ENCODE measurements at places on chromosomes 11 and 22.
A peak's percentile ranks its signal among the peaks of the same experiment; 100 is the strongest.

- DNase-seq: no peak
Measured at GRCh38 chr11:3022300-3022967, 30.3 kb upstream of the NAP1L4 start.

DNA sequence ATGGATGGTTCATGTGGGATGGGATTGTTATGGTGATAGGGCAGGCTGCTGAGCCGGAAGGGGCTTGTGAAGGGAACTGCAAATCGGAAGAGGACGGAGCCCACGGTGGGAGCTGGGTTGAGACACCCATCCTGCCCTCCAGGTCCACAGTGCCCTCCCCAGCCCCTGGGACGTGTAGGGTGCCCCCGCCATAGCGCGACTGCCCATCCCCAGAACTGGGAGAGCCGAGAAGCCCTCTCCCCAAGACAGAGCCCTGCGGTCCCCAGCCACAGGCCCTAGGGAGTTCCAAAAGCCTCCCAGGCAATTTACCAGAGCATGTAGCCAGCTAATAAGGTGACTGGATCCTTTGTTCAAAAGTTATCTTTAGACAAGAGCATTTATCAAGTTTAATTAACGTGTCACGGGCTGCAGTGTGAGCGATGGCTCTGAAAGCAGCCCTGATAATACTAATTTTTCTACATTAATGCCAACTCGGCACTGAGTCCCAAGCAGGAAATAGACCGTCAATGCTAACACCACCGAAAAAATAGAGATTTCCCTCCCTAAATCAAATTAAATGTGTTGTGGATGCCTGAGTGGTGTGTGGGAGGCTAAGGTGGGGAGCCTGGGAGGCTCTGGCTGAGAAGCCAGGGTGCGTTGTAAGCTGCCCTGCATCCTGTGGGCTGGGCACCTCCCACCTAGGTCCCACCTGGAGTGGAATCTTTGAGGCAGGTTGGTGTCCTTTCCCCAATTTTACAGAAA, 76.8 kb upstream of the RTL6 start:
- no peak for DNase-seq

GRCh38 chr22:38699784-38700183, 959 bp downstream of the JOSD1 start:
- no peak for DNase-seq

DNA sequence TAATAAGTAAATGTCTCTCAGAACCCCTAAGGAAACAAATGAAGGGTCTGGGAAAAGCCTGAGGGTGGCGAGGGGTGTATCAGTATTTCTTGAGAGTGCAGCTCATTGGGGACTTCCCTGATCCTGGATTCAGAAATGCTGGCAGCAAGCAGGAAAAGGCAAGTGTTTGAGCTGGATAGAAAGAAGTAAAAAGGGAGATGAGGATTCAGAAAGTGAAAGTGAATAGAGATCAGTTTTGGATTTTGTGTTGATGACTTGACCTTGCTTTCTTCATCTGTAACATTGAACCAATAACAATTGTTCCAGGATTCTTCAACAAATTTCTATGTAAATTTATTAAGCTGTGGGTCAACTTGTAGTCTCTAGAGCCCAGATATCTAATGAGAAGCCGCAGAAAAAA, 66.9 kb upstream of the CTSC start:
- DNase-seq: no peak

- DNase-seq: no peak
Measured at GRCh38 chr22:23504516-23504915, 75.6 kb downstream of the IGLL1 start.

- DNase-seq: peak; percentile 34
Measured at GRCh38 chr11:123590296-123590912, 64.0 kb downstream of the SCN3B start.

DNA sequence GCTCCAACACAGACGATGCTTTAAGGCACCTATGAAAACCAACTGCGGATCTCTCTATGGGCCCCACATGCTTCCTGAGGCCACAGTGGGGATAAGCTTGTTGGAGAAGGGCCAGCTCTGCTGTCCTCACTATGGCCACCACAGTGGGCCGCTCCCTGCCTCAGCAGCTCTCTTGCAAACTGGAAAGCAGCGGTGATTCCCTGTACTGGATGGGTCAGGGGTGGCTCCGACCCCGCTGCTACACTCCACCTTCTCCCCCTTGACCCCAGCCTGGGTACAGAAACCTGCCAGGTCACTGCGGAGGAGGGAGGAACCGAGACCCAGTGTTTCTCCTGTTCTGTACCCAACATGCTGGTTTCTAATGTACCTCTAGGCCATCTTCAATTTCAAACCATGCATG, 403.9 kb downstream of the CTTN start:
- DNase-seq: no peak

- DNase-seq: no peak
Measured at GRCh38 chr22:23034621-23035556, 35.4 kb upstream of the GNAZ start.

- DNase-seq: no peak
Measured at GRCh38 chr11:77668760-77669159, 31.2 kb upstream of the CLNS1A start.

- DNase-seq: no peak
Measured at GRCh38 chr11:127890030-127890615, 697.2 kb downstream of the ETS1 start.

DNA sequence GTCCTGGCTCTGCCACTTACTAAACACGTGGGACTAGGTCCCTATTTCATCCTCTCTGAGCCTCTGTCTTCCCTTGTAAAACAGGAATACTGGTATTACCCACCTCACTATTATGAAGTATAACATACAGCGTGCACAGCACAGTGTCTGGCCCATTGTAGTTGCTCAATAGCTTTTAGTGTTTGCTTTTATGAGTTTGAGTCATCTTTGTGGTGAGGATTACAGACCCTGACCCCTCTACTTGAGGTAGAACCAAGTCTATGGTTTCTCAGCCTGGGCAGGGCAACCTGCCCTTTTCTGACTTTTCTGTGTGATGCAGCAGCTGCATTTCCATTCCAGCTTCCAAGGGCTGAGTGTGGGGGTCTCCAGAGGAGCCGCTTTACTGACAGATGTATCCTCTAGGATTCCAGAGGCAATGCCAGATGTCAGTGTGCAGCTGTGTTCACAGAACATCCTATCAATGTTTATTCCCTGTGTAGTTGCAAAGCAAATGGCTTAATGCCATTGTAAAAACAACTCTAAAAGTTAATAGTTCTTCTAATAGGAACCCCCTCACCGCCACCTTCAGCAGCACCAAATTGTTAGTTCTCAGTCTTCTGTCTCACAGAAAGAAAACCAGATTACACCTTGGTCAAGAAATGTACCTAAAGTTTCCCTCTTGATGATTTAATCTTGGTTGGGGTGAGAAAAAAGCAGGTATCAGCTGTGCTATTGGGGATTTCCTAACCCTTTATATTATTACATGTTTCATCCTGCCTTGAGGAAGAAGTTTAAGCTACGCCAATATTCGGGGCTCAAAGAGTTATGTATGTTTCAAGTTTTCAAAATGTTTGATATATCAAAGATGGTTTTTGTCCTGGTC, 16.8 kb downstream of the PRR5L start:
- DNase-seq: peak; percentile 71

- no peak for DNase-seq
Measured at GRCh38 chr11:45413156-45413858, 127.2 kb upstream of the SYT13 start.

DNA sequence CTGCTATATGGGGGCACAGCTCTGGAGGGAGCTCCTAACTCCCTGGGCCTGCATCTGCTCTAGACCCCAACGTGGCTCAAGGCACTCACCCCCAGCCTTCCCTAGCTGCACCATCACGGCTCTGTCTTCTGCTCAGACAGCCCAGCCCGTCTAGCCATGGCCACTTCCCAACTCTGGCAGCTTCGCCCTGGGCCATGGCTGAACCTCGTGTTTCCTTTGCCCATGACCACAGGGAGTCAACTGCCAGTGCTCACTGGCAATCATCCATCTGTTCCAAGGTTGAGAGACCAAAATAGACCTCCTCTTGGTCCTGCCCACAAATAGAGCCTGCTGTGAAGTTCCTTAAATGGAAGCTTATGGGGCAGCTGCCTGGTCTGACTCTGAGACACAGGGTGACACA, 5.4 kb downstream of the LMO1 start:
- DNase-seq: no peak

DNA sequence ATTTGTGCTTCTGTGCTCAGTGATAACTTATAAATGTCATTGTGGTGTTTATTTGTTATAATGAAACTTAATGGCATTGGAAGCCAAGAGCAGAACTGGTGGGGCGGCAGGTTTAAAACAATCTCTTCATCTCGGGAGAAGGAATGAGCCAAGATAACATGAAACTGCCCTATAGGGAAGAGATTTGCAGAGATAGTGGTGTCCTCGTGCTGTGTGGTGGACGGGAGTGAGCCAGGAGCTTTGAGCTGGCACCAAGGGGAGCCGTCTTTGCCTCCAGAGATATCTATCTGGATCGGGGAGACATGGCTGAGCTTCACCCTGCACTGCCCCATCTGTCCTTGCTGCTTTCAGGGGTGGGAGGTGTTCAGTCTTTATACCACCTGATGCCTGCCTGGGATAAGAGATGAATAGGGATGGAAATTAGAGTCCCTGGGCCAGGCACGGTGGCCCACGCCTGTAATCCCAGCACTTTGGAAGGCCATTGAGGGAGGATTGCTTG, 189.6 kb downstream of the ST3GAL4 start:
- DNase-seq: no peak

- DNase-seq: no peak
Measured at GRCh38 chr11:118885319-118885718, 1.6 kb downstream of the CXCR5 start.

- DNase-seq: no peak
Measured at GRCh38 chr22:24801901-24802465, 4.0 kb upstream of the SGSM1 start.
